Dermis blood vessel endothelial cell (primary cell): ENCODE measurements at places on chromosomes 2 and 18. TPM values are rescaled to one million over a fixed set of nuclear protein-coding genes. Genes with fewer than 3 reads are reported as not detected.

GRCh38 chr2:216436383-216436782 is 24.1 kb downstream of the SMARCAL1 start:
- no peak for DNase-seq

DNA sequence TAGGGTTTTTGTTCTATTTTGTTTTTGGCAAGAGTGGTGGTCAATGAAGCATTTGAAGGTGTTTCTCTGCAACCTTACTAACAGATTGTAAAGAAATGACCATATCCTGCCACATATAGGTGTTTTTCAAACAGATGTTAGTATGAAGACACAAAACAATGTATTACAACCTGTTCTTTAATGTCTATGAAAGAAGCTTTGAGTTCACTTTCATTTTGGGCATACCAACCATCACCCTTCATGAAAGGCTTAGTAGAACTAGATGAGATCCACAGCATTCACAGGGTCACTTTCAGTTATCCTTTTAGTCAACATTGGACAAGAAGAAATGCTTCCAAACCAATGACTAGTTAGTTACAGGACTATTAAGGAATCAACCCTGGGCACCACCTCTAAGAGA is 95.1 kb downstream of the EHBP1 start:
- no peak for DNase-seq

Gene CABYR
- 1.0 and 3.1 TPM in 2 replicates for total RNA-seq

Gene PSMD1
- total RNA-seq, result 115 and 135 TPM in 2 replicates

Gene ANKRD29
- total RNA-seq, result 4.1 and 4.2 TPM in 2 replicates

Gene PLGLB1
- 0.84 and 2.6 TPM in 2 replicates for total RNA-seq

DNA sequence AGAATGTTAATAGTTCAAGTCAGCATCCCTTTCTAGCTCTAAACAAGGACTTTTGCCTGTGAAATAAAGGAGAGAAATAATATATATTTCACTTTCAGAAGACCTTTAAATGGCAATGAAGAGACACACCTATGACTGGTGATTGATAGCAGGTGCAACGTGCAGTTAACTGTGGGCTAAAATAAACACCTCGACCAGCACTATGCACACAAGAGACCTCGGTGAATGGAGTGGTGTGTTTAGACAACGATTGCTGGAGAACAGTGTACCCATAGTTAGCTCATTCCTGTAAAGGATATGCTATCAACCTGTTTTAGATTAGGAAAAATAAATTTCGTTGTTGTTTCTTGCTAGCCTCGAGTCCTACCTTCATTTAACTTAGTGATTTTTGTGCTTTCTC is 143.4 kb downstream of the NR4A2 start:
- DNase-seq, result no peak

DNA sequence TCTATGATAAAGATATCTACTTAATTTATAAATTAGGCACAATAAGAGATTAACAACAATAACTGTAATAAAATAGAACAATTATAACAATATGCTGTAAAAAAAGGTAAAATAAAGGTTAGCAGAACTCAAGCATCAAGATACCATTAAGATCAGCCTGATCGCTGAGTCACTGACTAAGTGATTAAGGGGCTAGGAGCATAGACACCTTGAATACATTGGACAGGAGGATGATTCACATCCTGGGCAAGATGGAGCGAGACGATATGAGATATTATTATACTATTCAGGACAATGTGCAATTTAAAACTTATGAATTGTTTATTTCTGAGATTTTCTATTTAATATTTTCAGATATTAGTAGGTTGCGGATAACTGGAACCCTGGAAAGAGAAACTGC is 1277.8 kb upstream of the ZEB2 start:
- peak; percentile 80 for DNase-seq

GRCh38 chr18:25111377-25112288 is 240.3 kb downstream of the ZNF521 start:
- DNase-seq, result no peak

GRCh38 chr2:217383620-217384019 is 523.8 kb upstream of the TNP1 start:
- DNase-seq, result no peak

- no peak for DNase-seq
These were observed at the start of gene CXCR1 for GRCh38 chr2:218166791-218167190. TSS of gene CXCR1 (minus strand) at chr2:218166962. CDS start at chr2:218165211, 1,751 bp downstream.

Gene POTEC
- not detected in 2 replicates for total RNA-seq

Gene RAB17
- 4.9 and 14.1 TPM in 2 replicates for total RNA-seq

- DNase-seq, result peak; percentile 94
These were observed 41.2 kb downstream of the SLC9A4 start for GRCh38 chr2:102514061-102514785.

- DNase-seq, result peak; percentile 15
These were observed at the start of gene LRP2 for GRCh38 chr2:169362118-169362893. TSS of gene LRP2 (minus strand) at chr2:169362534. CDS start at chr2:169362399, 135 bp downstream.

DNA sequence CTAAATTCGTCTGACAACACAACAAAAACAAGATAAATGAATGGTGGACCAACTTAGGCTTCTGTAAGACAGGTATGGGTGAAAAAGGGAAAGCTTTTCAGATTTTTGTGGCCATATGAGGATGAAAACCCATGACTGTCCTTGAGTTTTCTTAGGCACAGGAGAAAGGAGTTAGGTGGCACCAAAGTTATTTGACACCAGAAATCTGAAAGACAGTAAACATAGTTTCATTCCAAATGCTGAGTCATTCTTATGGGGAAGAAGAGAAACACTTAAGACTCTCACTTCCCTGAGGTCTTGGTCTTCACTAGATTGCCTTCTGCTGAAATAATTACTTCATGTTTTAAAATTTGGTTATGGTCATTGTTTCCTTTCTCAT is 5.2 kb upstream of the GPD2 start:
- DNase-seq, result peak; percentile 42

Gene RTKN
- total RNA-seq, result 21.6 and 27.0 TPM in 2 replicates

- DNase-seq, result no peak
These were observed 193.4 kb upstream of the HDAC4 start for GRCh38 chr2:239594019-239594771.

Gene KLHL41
- 0.09 and 0.34 TPM in 2 replicates for total RNA-seq

Gene LYG1
- 0.28 and 1.2 TPM in 2 replicates for total RNA-seq

DNA sequence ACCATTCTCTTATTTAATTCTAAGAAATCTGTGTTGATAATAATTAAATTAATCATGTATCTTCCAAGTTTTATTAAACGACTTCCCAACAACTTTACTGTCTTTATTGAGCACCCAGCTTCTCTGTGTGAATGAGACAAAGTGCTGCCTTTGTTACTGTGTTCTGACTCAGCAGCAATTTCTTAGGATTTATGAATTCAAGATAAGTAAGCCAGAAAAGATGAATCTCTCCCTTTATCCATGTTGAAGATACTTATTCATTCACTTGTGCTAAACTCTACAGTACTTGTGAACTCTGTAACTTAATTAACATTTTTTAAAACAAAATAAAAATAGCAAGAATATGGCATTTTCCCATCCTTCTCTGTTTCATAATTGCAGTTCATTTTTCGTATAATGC is 1403.3 kb upstream of the DDX18 start:
- no peak for DNase-seq

DNA sequence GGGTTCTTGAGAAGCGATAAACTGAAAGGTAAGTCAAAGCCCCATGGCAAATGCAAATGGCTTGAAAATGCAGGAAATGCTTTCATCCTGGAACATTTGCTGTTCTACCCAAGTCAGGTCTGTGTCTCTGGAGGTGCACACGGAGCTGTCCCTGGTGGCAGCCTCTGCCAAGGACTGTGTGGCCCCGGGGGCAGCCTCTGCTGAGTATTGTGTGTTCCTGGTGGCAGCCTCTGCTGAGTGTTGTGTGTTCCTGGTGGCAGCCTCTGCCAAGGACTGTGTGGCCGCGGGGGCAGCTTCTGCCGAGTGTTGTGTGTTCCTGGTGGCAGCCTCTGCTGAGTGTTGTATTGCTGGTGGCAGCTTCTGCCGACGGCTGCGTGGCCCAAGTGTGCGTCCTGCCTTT is 135.6 kb upstream of the ALKAL2 start:
- DNase-seq, result no peak

Gene NT5DC4
- not detected in 2 replicates for total RNA-seq

DNA sequence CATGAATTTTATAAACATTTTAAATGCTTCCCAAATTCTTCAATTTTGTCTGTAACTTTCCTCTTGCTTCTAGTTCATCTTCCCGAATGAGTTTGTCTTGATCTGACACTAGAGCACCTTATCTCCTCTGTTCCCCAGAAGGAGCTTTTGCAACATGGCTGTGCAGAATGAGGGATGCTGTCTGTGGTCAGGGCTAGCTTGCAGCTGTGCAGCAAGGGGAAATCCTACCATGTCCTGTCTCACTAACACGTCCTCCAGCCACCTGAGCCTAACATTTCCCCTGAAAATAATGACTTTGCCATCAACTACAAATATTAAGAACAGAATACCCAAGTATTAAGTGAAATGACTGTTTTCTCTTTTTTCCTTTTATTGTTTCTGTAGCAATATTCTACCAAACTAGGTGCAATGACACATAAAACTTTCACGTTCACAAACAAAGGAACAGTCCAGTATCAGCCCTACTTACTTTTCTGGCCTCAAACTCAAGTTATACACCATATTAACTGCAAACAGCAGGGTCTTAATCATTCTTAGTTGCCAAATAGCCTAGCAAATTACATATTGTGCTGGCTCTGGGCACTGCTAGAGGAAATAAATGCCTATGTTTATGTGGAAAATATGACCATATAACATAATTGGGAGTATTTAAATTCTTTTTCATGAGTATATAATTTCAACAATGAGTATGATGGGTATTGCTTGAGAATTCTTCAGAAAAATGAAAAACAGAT is 423.3 kb downstream of the CMPK2 start:
- DNase-seq, result no peak

Gene CDH2
- 1.8 and 1.9 TPM in 2 replicates for total RNA-seq
